Activated CD4-positive, alpha-beta T cell treated with anti-CD3 and anti-CD28 coated beads for 36 hours (primary cell): ENCODE measurements at places on chromosomes 2 and 18.

DNA sequence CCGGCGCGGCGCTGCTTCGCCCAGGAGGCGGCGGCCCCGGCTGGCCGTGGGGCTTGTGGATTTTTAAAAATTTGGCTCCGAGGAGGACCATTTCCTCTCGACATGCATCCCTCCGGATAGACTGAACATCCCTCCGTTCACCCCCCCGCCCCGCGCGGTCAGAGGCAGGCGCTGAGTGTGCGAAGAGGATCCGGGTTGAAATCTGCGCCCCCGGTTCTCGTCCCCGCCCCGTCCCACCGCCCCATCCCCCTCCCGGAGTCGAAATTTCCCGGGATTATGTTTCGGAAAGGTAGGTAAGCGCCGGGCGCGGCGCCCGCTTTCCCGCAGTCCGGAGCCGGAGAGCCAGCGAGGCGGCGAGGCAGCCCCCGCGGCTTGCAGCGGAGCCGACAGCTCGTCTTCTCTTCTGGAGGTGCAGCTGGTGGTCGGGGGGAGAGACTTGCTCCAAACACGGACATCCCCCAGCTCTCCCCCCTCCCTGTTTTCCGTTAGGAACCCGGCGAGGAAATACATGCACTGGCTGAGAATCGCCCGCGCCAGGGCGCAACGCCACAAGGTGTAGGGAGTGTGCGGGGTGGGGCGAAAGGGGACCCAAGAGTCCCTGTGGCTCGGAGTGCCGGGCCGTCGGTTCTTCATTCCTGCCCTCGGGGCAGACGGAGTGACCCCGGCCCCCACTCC is at the start of gene PRKCE:
TSS of gene PRKCE (plus strand) at position 261 of the 675 bp plus-strand sequence.
- peak; percentile 72 for DNase-seq

DNA sequence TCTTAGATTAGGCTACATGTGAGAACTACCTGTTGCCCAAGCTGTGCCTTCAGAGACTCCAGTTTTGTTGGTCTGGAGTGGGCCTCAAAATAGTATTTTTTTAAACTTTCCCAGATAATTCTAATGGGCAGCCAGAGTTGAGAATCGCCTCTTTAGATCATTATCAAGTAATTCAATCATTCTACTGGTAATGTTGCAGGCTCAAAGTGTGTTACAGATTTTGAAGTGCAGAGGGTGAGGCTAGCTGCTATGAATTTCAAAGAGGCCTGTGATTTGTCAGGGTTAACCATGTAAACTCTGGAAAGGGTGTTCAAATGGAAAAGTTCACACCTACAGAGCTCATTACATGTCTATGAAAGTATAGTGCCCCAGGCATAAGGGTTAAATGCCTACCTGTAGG is 30.1 kb downstream of the ANKRD29 start:
- no peak for DNase-seq

- no peak for DNase-seq
Observed at GRCh38 chr18:78242254-78242643, 737.4 kb upstream of the SALL3 start.

DNA sequence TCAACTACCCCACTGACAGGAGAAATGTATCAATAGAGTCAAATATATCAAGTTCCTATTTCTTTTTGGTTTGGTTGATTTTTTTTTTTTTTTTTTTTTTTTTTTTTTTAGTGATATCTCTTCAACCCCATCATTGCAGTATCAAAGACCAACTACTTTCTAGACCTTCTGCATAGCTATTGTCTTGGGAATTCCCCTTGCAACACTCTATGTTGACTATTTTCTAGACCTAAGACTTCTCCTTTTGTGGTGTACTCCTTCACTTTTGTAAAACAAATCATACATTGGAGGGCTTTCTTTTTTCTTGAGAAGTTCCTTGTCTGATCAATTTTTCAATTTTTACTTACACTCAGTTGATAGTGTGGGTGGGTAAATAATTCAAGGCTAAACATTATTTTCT is 46.5 kb upstream of the NR4A2 start:
- DNase-seq: no peak
